Fibroblast of skin of right quadriceps (primary cell): ENCODE measurements at places on chromosomes 12 and 14.

DNA sequence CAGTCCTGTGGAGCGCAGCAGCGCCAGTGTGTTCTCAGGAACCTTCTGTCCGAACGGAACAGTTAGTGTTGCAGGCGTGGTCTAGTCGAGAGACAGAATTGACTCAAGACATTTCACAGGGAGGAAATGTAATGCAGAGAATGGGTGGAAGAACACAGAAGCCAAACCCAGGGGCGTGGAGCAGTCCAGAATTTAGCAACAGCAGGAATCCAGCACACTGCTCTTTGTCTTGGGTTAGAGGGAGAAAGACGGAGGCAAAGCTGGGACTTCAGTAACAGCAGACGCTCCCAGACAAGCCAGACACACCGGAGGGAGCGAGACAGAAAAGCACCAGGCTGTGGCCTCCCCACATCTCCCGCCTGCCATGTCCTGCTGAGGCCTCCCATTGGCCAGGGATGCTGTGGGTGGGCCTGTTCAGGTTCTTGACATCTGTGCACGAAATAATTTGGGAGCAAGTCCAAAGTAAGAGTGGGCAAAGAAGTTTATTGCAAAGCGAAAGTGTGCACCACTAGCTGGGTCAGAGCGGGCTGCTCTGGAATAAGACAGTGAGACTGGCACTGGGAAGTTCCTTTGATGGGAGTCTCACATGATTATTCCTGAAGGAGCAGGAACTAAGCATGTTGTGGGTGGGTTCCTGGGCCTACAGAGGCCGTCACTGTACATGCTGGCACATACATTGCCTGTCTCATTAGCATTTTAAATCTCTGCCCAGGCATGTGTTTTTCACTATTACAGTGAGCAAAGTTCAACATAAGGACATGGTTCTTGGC lies 339.3 kb upstream of the SFSWAP start:
- no peak for DNase-seq

DNA sequence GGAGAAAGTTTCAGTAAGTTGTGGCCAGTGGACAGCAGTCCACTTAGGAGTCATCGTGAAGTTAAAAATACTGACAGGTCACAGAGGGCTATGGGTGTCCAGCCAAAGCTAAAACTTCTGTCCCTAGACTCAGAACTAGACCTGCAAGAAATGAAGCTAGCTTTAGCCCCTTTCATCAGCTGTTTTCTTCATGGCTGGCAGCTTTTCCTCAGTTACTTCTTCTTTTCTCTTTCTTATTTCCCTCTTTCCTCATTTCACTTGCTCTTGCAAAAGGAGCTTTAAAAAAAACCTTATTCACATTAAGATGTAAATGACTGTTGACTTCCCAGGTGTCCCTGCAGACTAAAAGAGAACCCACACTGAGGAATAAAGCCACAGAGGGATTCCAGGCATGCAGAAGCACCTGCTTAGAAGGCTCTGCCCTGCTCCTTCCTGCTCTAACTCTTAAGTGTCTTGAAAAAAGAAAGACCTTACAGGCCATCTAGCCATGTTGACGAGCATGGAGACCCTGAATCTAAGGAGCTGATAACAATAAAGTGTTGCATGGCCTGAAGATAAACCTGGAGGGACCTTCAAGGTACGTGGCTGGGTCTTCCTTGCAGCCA lies 69.7 kb upstream of the CCND2 start:
- no peak for DNase-seq

- no peak for DNase-seq
These were observed 6.8 kb upstream of the KRT83 start for GRCh38 chr12:52327830-52328500.

GRCh38 chr14:100733152-100733850 lies 6.6 kb downstream of the DLK1 start:
- no peak for DNase-seq

DNA sequence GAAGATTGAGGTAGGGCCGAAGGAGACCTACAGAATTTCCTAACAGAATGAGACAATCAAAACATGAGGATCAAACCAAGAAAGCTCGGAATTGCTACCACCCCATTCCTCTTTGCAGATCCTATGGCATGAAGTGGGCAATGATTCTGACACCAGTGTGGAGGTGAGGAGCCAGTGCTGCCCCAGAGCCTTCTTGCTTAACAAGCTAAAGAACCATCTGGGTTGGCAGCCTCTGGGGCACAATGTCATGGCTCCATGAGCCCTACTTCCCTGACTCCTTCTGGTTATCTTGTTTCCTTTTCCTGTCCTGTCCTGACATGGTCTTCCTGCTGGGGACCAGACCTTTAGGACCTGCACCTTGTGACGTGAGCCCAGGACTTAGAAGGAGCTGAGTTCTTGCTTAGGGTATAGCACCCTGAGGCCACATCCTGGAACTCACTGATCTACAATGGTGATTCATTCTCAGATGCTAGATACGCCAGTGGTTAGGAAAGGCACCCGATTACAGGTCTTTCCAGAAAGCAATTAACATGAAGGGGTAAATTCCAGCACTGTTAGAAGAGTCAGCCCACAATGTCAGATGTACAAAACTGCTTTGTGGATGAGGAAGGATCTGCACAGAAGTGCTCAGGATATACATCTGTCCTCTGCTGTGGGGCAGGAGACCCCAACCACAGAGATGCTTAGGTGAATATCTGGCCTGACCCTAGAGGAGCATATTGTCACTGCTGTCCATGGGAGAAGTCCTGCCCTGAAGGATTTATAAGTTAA lies 324.2 kb downstream of the ZFP36L1 start:
- peak; percentile 80 for DNase-seq

DNA sequence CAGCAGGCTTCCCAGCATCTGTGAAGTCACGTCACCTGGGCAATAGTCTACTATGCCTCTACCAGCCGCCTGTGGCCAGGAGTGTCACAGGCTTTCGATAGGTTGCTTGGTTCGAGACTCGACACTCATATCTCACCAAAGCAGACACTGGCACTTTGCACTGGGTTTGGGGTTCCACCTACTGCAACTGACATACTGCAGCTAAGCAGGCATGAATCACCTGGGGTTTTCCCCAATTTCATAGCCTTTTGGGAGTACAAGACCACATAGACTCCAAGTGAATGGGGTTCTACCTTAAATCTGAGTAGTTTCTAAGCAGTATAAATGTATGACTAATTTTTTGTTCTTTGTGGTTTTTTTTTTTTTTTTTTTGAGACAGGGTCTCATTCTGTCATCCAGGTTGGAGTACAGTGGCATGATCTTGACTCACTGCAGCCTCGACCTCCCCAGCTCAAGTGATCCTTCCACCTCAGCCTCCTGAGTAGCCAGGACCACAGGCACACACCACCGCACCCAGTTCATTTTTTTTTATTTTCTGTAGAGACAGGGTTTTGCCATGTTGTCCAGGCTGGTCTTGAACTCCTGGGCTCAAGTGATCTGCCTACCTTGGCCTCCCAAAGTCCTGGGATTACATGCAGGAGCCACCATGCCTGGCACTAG lies 32.1 kb downstream of the DMAC2L start:
- peak; percentile 58 for DNase-seq

DNA sequence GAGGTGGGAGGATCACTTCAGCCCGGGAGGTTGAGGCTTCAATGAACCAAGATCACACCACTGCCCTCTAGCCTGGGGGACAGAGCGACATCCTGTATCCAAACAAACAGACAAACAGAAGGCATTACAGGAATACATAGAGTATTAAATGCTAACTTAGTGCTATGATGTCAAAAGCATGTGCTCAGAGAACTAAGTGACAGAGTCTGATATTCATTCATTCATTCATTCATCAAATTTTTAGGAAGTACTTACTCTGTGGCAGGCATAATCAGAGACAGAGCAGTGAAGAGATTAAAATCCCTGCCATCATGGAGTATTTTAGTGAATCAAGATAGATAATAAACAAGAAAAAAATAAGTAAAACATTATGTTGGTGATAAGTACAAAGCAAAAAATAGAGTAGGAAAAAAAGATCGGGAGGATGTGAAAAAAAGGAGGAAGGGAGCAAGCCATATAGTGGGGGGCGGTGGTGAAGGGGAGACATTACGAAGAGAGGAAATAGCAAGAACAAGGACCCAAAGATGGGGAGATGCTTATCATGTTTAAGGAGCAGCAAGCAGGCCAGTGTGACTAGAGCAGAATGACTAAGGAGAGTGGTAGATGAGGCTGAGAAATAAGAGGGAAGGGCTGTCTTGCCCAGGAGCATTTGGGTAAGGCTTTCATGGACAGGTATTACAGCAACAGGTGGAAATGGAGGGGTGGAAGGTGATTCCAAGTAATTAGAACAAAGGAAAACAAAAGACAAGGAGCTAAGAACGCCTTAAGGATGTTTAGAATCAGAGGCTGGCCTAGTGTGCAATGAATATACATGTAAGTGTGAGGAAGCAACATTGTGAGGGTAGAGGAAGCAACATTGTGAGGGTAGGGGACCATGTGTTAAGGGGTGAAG lies 2.8 kb downstream of the MAP4K5 start:
- DNase-seq = peak; percentile 13

DNA sequence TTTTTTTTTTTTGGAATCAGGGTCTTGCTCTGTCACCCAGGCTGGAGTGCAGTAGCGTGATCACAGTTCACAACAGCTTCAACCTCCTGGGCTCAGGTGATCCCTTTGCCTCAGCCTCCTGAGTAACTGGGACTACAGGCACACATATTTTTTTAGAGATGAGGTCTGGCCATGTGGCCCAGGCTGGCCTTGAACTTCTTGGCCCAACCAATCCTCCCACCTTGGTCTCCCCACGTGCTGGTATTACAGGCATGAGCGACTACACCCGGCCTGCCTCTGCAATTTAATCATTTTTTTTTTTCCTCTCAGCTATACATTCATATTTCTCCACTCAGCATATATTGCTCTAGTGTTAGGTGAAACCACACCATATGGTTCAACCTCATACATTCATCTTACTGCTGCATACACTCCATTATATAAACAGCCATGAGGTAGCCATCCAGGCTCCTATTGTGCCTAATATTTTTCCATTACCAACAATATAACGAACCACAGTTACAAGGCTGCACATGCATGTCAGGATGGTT lies 7.1 kb downstream of the STX2 start:
- DNase-seq = no peak

- DNase-seq = peak; percentile 3
These were observed 65.4 kb downstream of the ACSM4 start for GRCh38 chr12:7369274-7369729.

- no peak for DNase-seq
These were observed 70.9 kb downstream of the PIK3C2G start for GRCh38 chr12:18332173-18332572.
